ENCODE measurements at places on chromosomes 4 and X. TPM values are rescaled to one million over a fixed set of nuclear protein-coding genes. Genes with fewer than 3 reads are reported as not detected.

The SMIM31 gene
- total RNA-seq = not detected

The SERTM2 gene
- not detected for total RNA-seq

The MAOA gene
- total RNA-seq = 16.8 TPM

The MAGEA11 gene
- not detected for total RNA-seq

The GPR119 gene
- not detected for total RNA-seq

The GAGE12E gene
- not detected for total RNA-seq

The HPRT1 gene
- 109 TPM for total RNA-seq

The FAM53A gene
- 1.3 TPM for total RNA-seq

The FAM9C gene
- not detected for total RNA-seq

The PRPS1 gene
- 132 TPM for total RNA-seq

The F8A3 gene
- 0.24 TPM for total RNA-seq

The MAGEA9B gene
- not detected for total RNA-seq

The TLR10 gene
- total RNA-seq = 0.05 TPM

Measured in activated CD4-positive, alpha-beta memory T cell treated with anti-CD3 and anti-CD28 coated beads for 36 hours (primary cell).